ENCODE measurements at places on chromosomes 11 and 22.

DNA sequence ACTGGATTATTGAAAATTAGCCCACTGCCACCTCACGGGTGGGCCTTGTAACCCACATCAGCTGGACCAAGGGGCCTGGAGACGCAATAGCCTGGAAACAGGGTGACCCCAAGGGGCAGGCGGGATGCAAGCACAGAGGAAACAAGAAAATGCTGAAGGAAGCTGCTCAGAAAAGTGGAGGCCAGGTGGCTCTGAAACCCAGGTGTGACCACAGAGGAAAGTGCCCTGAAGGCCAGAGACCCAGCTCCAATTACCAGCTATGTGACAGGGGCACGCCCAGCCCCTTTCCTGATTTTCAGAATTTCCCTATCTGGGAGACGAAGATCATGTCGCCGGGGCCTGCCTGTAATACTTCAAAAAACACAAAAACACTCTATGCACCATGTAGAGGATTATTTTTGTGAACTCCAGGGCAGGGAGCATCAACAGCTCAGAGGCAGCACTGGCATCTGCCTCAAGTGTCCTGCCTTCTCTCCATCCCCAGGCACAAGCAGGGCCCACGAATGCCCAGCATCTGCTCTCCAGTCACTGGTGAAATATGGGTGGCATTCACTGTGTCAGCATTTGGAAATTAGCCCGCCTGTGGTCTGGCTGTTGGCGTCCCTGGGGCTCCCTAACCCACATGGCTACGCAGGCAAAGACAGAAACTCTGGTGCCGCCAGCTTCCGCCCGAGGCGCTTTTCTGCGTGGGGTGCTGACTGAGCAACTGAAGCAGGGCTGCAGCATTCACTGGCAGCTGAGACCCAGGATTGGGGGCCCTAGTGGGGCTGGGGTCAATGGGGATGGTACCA lies 6.3 kb downstream of the KCNJ1 start:
- DNase-seq, result no peak

DNA sequence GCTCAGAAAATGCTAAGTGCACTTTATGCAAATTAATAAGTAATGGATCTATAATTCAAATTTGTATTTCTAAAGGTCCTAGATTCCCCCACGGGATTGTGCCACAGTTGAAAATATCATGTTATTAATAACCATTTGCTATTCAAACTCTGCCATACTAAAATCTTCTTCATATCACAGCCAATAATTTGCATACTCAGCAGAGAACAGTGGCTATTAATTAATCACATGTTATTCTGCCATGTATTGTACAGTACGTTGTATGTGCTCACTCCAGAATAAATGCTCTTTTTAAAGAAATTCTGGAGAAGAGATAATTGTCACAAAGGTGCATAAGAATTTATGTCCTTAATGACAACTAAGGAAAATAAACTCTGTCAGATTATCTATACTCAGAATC lies 184.9 kb upstream of the LUZP2 start:
- DNase-seq, result no peak

GRCh38 chr11:76062733-76063132 lies 143.6 kb downstream of the WNT11 start:
- no peak for DNase-seq

DNA sequence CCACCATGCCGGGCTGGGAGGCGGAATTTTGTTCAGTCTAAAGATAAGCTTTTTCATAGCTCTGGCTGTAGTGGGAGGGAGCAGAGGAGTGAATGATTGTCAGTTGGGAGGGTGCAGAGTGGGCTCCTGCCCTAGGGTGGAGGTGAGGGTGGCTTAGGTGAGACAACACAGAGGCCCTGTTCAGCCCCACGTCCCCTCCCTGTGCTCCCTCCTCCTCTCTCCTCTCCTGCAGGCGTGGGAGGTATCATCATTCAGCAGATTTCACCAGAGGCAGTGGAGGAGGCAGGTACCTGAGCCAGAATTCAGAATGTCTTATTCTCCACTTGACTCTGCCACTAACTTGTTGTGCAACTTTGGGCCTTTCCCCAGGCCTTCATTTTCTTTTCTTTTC lies 1.7 kb upstream of the THRSP start:
- no peak for DNase-seq

DNA sequence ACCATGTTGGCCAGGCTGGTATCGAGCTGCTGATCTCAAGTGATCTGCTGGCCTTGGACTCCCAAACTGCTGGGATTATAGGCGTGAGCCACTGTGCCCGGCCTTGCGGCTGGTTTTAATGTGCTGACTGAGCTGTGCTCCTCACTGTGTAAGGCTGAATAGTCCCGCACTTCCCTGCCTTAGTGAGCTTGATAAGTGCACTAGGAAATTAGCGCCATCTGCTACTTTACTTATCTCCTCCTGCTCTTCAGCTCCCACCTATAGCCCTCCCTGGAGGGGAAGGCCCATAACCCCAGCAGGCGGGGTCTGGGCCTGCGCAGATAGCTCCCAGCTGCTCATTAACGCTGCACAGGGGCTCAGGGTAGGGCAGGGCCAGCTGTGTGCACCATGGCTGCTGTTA lies 49.4 kb downstream of the CLMP start:
- DNase-seq, result no peak

DNA sequence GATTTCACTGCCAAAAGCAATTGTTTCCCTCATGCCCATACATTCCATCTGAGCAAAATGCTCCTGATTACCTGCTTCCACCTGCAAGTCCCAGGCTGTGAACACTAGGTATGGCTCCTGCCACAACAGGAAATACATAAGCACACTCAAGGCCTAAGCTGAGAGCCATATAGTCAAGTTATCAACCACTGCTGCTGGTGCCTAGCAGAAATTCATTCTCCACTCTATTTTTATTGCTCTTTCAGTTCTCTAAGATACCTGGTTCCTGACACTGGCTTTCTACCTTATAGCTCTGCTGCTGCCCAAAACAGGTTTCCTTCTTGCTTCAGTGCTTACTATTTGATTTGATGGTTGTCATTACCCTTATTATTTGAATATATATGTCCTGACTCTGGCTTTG lies 31.6 kb downstream of the SLC36A4 start:
- DNase-seq, result no peak

- DNase-seq, result no peak
These were observed 10.0 kb upstream of the MMP1 start for GRCh38 chr11:102807921-102808320.

DNA sequence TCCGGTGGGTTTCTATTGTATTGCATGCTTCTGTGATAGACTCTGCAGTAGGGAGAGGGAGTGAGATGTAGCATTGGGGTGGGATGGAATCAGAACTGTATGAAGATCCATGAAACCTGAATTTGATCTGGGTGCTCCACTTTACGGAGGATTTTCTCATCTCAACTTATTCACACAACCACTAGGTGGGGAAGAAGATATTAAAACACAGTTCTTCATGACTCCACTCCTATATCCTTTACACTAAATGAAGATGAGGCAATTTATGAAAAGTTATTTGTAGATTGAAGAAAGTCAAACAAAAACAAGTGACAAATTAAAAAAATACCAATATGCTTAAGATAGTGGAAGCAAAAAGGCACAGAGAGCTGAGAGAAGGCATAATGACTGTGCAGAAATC lies 92.6 kb upstream of the PDGFD start:
- no peak for DNase-seq

GRCh38 chr11:80165744-80166143 lies 724.9 kb upstream of the TENM4 start:
- DNase-seq, result no peak

GRCh38 chr22:40605761-40606160 lies 30.8 kb downstream of the MRTFA start:
- no peak for DNase-seq

- no peak for DNase-seq
These were observed 153.2 kb upstream of the NARS2 start for GRCh38 chr11:78727816-78728215.

DNA sequence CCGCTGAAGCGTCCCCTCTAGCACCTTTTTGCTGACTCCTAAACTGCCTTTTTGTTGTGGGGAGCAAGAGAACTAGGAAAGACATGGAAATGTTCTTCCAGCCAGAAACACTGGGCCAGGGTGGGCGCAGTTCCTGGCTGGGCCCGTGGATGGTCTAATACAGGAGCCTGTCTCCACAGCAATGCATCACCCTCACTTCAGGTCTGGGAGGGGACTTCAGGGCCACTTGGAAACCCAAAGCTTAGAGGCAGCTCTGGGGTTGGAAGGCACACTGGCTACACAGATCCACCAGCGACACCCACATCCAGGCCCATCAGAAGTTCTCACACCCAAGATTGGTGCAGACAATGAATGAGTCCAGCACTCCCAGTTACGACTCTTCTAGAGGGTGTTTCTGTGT lies 120.3 kb downstream of the ETS1 start:
- DNase-seq, result no peak

GRCh38 chr11:121866754-121867153 lies 249.3 kb downstream of the BLID start:
- DNase-seq, result no peak

DNA sequence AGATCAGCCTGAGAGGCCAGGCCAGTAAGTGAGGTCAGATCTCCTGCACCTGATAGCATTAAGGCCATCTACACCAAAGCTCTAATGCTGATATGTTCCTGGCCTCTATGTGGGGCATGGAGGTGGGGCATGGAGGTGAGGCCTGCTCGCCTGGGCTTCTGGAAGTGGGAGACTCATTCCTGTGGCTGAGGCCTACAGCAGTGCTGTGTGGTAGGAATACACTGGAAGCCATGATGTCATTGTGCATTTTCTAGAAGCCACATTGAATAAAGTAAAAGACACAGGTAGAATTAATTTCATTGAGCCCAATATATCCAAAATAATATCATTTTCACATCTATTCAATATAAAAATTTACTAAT lies 2.7 kb downstream of the PNPLA3 start:
- no peak for DNase-seq

DNA sequence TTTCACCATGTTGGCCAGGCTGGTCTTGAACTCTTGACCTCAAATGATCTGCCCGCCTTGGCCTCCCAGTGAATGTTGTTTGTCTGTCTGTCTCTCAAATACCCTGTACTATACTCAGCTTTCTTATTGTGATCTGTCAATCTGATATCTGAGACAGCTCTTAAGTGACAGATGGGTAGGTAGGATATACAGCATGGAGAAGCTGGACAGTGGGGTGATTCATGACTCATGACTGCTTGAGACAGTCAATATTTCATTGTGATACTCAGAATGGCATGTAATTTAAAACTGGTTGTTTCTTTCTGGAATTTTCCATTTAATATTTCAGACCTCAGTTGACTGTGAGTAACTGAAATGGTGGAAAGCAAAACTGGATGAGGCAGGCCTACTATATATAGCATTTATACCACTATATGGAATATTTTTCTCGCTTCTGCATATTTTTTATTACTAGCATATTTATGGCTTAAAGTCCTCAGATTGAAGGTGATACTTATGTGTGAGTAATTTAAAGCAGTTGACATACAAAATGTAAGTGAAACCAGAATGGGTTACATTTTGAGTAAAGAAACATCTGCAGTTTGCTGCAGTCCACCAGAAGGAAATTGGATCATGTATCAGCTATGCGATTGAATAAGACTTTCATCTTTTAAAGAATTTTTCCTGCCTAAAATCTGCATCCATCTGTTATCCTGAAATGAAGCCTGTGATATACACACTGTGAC lies 22.3 kb downstream of the ARHGAP42 start:
- no peak for DNase-seq

- no peak for DNase-seq
These were observed 27.0 kb upstream of the LRRC4C start for GRCh38 chr11:41486424-41486823.

- no peak for DNase-seq
These were observed 41.0 kb upstream of the APLNR start for GRCh38 chr11:57277845-57278720.

GRCh38 chr11:80462211-80462610 lies 1021.4 kb upstream of the TENM4 start:
- DNase-seq, result no peak

DNA sequence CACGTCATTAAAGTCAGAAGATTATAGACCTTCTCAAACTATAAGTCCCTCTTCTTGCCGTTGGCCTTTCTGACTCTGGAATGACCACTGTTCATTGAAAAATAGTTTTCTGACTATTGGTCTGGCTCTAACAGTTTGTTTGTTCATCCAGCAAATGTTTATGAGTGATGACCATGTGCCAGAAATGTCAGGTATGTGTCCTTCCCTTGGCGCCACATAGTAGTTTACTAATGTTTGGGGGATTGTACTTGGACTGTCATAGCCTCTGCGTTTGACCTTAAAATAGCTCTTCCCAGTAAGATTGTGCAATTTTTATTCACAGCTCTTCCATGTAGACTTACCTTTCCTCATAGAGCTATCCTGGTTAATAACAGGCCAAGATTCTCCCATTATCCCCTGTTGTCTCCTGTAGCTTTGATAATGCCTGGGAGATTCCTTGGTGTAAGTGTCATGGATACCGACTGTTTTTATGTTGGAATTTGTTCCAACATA lies 13.7 kb downstream of the MCAM start:
- DNase-seq, result no peak

DNA sequence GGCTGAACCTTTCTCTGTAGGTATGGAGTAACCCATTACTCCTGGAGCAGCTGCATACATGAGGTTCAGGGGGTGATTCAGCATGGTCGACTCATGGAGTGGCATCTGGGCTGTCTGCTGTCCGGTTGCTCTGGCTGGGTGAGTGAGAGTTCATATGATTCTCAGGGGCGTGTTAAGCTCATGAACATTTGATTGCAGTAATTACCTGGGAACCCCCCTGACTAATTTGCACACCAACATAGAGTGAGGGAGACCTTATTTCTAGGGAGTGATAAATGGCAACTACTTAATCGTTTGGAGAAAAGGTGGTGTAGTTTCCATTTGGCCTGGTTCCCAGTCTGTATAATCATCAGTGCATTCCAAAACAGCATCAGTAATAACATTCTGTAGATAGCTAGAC lies 661.9 kb downstream of the ETS1 start:
- DNase-seq, result no peak

GRCh38 chr11:65386307-65387140 lies at the start of gene FRMD8:
Gene FRMD8, plus strand, starts transcription at chr11:65386637. Its CDS starts 400 bp downstream, at chr11:65387037.
- DNase-seq, result peak; percentile 89

DNA sequence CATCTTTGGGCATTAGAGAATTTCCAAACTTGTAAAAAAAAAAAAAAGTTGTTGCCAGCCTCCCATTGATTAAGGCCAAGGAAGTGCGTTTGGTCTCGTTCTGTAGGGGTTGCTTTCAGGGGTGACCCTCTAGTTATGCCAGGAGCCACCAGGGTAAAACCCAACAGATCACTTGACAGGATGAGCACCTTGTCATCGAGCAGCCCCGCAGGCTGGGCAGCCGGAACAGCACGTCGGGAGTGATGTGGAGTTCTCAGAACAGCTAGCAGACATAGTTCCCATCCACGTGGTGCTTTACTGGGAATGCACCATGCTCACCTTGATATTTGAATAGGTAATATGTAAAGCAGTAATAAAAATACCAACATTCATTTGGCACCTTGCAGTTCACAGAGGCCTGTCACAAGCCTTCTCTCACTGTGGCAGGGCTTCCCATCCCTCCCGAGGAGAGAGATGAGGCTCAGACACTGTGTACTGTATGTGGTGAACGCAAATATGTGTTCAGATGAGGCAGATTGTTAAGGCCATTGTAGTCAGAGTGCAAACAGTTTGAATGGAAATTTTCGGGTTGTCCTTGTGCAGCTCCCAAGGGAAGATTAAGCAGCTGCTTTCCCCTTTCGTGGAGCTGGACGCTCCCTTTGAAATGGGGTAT lies 70.9 kb upstream of the SORL1-AS1 start:
- no peak for DNase-seq

GRCh38 chr11:95212609-95213008 lies 18.4 kb downstream of the SESN3 start:
- DNase-seq, result no peak
